ENCODE measurements at places on chromosomes 3 and 15.

DNA sequence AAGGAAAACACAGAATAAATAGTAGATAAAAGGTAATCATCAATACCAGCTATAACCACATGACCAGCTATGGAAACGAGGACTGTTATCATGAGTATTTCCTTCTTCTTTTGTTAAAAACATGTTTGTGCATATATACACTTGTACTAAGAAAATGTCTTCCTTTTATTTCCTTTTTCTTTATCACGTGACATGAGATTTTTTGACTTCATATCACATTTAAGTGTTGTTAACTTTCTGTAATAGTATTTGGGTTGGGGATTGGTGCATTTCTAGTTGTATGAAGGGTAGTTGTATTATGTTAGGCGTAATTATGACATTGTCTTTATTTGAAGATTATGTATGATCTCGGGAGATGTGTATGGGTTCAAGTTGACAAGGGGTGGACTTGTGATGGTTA is 278.5 kb upstream of the ZNF385D start:
- DNase-seq: no peak

GRCh38 chr15:73996267-73996666 is 1.8 kb downstream of the PML start:
- no peak for DNase-seq

- DNase-seq: no peak
These were observed 66.6 kb downstream of the TM4SF4 start for GRCh38 chr3:149541091-149541491.

DNA sequence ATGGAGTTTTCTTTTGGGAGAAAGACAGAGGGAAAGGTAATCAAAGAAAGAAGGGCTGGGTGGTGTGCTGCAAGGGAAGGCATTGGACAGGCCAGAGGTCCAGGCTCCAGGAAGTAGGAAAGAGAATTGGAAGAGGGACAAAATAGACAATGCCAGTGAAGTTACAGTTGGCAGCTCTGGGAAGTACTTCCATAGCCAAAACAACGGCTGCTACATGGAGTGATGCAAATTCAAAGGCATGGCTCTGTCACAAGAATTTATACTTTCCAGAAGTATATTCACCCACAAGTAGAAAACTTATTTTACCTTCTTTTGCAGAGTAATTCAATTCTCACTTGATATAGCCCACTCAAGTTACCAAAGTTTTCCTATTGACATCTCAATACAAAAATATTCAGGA is 191.5 kb downstream of the TNIK start:
- DNase-seq: no peak

DNA sequence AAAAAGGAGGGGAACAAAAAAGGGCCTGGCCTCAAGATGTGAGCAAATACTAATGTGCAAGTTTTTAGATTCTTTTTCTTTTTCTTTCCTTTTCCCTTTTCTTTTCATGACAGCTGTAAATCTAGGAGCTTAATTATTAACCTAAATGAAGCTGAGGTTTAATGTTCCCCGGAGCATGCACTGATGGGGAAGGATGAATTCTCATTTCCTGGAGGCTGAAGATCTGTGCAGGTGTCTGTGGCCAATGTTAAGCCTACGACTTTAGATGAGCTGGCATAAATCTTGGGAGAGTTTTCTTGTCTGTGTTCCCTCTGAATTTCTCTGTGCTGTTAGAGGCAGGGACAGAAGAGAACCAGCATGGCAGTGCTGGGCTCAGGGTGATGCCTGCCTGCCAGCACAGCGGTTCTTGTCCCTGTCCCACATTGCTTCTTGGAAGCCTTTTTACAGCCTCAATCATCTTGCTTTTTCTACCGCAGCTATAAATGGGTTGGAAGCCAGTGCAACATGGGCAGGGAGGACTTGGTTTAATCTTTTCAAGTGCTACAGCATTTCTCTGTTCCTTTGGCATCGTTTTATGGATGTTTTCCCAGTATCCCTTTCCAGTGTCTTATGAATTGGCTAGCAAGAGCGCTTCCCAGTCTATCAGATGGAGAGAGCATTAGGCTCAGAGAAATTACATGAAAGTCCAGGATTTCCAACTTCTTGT is 119.1 kb downstream of the ATG7 start:
- DNase-seq: no peak

GRCh38 chr15:76059320-76060117 is at the start of gene TMEM266:
Gene TMEM266, plus strand, starts transcription at chr15:76059985. Its CDS starts 74,279 bp downstream, at chr15:76134264.
- DNase-seq: peak; percentile 1

- DNase-seq: no peak
These were observed 86.9 kb downstream of the DCLK3 start for GRCh38 chr3:36677331-36678007.

DNA sequence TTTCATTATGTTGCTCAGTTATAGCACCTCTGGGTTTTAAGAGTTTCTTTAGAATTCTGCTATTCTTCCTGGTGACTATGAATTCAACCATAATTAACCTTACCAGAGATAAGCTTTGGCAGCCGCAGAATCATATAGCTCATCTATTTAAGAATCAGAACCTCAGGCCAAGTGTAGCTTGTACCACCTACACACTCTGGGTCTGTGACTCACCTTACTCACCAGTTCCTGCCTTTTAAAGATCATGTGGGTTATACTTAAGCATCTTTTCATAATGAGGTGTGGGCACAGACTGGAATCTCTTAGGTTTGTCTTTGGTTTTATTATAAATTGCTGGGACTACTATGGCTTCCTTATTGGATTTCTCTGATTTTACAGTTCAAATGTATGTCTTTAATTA is 21.9 kb downstream of the CDV3 start:
- DNase-seq: no peak

DNA sequence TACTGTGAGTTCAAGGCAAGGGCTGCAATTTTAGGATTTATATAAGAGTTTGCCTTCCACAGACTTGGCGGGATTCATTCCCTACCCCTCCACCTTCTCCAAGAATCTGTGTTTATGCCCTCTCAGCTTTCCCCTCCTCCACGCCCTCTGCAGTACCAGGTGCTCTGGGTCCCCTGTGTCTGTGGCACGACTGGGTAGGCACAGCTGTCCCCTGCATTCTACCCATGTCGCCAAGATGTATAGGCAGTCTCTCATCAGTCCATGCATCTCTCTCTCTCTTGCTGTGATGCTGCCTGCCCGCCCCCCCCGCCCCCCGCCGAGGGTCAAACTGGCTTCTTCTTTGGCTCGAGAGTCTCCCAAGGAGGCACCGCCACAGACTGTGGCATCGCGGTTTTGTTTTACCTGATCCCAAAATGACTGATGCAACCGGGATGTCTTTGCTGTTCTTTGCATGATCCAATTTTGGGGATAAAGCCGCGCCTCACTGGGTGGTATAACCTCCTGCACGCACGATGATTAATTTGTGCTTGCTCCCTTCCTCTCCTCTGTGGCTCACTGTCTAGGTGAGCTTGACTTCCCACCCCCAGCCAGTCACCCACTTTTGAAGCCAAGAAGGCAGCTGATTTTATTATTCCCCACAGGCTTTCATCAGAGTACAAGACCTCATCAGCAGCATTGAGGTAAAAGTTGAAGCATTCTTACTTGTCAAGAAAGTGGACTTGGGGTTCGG is 43.7 kb downstream of the EFCAB12 start:
- DNase-seq: no peak

- no peak for DNase-seq
These were observed 135.6 kb downstream of the TJP1 start for GRCh38 chr15:29686445-29687203.

- no peak for DNase-seq
These were observed 81.6 kb downstream of the HERC1 start for GRCh38 chr15:63752075-63752684.

GRCh38 chr15:72907733-72908132 is 124.2 kb upstream of the ADPGK start:
- DNase-seq: no peak

DNA sequence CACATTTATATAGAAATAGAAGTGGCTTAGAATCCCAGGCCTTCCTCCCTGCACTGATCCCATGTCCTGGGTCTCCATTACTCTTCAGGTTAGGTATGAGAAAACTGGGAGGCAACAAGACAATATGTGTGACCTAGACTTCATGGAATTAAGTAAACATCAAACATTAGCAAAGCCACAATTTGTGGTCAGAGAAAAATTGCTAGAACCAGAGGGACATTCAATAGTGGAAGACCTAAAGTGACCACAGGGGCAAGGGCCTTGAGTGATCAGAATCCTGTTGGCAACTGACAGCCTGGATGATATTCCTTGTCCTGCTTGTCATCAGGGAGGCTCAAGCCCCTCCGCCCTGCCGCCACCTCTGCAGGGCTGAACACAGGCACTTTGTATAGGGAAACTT is 322.8 kb upstream of the CTNNB1 start:
- no peak for DNase-seq

- no peak for DNase-seq
These were observed 1.9 kb downstream of the RUBCN start for GRCh38 chr3:197734667-197735318.

DNA sequence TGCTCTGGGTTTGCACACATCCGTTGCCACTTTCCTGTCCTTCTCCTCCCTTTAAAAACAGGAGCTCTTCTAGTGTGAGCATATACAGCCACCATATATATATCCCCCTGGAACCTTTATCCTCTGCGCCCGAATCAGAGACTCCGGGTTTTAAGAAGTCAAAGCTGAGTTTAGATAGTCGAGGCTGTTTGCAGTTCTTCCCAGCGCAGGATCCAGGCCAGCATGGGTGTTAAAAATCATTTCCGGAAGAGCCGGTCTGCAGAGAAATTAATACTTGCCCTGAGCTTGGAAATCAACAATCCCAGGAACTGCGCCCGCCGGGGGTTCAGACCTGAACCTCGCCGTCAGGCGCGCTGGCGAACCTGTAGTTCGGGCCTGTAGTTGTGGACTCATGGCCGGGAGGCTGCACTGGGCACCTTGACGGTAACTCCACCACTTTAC is 2.3 kb downstream of the SHOX2 start:
- DNase-seq: no peak

- DNase-seq: no peak
These were observed 342.5 kb downstream of the SHQ1 start for GRCh38 chr3:72505539-72506405.

DNA sequence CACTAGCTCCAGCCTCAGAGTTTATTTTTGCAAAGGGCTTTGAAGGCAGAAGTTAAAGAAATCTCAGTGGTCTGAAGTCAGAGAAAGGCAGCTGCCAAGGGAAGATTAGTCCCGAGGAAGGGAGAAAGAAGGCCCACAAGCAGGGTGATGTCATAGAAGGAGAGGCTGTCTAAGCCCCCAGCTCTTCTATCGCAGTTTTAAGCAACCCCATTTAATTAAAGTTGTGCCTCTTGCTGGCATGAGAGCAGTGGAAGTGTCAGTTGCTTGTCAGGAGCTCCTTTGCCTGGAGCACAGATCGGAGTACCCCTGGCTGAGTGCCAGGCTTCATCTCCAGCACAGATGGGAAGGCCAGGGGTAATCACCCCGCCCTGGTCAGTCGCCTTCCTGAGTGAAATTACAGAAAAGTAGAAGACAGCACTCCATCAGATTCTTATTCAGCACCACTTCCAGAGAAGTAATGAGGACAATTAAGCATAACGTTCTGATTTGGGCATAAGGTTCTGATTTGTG is 530.7 kb downstream of the EPHB1 start:
- no peak for DNase-seq

DNA sequence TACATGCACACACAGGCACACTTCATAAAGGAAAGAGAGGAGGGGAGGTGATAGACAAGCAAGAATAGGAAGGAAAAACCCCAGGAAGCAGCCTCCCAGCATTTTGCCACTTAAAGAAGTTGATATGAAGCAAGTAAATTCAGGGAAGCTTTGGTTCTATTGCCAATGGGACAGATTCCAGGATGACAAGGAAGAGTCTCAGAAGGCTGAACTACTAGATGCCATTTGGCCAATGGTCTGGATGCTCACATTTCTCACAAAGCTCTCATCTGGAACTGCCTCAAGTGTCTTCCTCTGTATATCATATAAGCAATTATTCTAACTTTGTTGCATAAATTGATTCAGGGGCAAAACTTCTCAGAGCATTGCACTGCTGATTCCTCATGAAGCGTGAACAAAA is 78.8 kb upstream of the STRIT1 start:
- DNase-seq: no peak

DNA sequence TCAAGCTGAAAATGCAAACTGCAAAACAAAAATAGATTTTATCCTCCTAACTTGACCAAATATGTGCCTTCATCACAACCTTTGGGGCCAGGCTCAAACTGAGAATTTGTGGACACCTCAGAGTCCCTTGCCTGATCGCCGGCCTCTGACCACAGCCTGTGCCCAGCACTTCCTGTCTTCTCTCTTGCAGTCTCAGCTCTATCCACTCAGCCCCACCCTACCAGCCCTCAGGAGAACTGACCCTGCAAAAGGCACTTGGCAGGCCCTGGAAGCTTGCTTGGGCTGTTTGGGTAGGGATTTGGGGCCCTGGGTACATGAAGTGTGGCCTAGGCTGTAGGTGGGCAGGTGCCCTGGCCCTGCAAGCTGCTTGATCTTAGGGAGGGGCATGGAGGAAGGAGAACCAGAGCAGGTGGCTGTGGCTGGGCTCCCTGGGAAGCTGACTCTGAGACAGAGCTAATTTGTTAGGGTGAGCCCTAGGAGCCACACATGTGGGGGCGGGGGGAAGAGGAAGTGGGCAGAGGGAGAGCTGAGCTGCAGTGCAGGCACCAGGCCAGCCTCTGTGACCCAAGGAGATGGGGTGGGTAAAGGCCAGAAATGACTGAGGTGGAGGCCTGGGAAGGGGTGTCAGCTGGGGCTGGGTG is 8.6 kb downstream of the CLEC3B start:
- no peak for DNase-seq

- peak; percentile 4 for DNase-seq
These were observed at the start of gene C2CD4B for GRCh38 chr15:62165104-62165792. Gene C2CD4B, minus strand, starts transcription at chr15:62165285. Its CDS starts 301 bp downstream, at chr15:62164984.

- DNase-seq: no peak
These were observed 49.7 kb upstream of the FBN1 start for GRCh38 chr15:48695088-48695826.

- no peak for DNase-seq
These were observed 162.8 kb downstream of the ARRDC4 start for GRCh38 chr15:98123297-98123696.

DNA sequence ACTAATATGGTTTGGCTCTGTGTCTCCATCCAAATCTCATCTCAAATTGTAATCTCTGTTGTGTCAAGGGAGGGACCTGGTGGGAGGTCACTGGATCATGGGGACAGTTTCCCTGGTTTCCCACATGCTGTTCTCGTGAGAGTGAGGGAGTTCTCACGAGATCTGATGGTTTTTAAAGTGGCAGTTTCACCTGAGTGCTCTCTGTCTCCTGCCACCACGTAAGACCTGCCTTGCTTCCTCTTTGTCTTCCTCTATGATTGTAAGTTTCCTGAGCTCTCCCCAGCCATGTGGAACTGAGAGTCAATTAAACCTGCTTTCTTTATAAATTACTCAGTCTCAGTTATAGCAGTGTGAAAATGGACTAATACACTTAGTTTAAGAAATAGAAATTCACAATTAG is 228.9 kb downstream of the CD47 start:
- DNase-seq: no peak

Data from T-helper 9 cell (primary cell).